ENCODE measurements at places on chromosomes 12 and 14.
A peak's percentile ranks its signal among the peaks of the same experiment; 100 is the strongest.

DNA sequence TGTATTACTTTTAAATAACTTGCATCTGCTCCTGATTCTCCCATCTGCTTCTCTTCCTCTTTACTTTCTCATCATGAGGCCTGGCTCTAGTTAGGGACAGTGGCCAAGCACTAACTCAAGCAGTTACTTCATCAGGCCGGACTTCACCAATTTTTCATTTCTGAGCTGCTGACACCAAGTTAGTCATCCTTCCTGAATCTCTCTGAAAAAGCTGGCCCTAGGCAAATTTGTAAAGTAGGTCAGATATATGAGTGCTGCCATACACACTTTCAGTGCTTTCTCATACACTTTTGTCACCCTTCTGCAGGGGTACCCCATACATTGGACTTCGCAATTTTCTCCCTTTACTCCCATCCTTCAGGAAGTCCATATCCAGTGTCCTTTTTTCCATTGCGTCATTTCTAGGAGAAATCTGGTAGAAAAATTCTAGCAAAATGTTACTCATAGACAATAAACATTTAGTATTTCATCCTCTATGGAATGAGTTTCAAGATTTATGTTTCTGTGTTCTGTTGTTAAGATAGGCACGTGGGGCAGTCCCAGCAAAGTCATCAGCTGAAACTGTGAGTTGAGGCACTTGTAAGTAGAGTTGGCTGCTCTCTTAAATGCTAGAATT, 276.8 kb upstream of the TMPO start:
- DNase-seq: no peak

DNA sequence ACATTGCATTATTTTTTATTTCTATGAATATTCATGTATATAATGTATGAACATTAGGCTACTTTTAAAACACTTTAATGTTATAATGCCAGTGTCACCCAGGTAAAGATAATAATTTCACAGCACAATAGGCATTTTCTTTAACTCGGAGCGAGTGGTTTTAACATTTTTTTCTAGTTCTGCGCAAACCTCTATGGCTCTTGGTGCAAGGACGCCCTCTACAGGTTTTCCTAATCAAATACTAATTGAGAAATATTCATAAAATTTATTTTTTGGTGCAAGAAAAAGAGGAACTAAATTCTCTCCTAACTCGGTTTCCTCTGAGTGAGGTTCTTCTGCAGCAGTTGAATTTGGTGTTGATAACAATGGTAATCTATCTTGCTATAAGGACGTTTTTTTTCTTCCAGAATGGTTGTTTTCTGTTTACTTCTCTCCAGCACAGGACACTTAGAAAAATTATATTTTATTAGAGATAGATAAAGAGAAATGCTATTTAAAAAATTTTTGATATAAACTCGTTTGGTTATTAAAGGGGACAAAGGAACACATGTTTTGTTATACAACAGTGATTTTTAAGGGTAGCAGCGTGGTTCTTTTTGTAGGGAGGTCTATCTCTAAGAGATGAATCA, 2.4 kb upstream of the WIF1 start:
- peak; percentile 93 for DNase-seq

DNA sequence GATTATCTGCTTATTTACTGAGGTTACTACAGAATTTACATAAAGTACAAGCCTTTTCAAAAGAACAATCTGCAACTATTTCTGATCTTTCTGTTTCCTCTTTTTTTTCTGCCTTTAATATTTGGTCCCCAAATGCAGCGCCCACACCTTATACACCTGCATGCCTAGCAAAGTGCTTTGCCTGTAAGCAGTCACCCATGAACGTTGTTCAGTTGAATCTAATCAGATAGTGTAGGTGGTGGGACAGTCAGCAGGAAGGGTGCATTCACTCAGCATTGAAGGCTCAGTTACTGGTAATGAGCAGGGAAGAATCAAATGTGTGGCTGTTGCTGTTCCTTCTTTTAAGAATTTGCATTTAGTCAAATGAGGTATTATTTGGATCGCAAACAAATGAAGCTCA, 108.4 kb downstream of the GPR135 start:
- no peak for DNase-seq

- DNase-seq: no peak
Measured at GRCh38 chr12:1041478-1041877, 50.5 kb downstream of the ERC1 start.

GRCh38 chr12:123344086-123344485, 20.6 kb downstream of the SBNO1 start:
- no peak for DNase-seq

- no peak for DNase-seq
Measured at GRCh38 chr12:78324234-78324633, 493.5 kb downstream of the NAV3 start.

GRCh38 chr14:34662561-34663088, 32.7 kb upstream of the SNX6 start:
- no peak for DNase-seq

All from Kasumi-1 (cell line).